ENCODE measurements at places on chromosomes 2 and 18. TPM values are rescaled to one million over a fixed set of nuclear protein-coding genes. Genes with fewer than 3 reads are reported as not detected.

- H3K36me3 ChIP-seq: no peaks in the 10 kb centered on the region
- H3K4me1 ChIP-seq: no peaks in the 10 kb centered on the region
- H3K27ac ChIP-seq: peak overlapping the region; percentile 88
- no peaks in the 10 kb centered on the region for H3K27me3 ChIP-seq
- DNase-seq: no peak
These were observed 230.7 kb downstream of the ZNF516 start for GRCh38 chr18:76264198-76264875.

DNA sequence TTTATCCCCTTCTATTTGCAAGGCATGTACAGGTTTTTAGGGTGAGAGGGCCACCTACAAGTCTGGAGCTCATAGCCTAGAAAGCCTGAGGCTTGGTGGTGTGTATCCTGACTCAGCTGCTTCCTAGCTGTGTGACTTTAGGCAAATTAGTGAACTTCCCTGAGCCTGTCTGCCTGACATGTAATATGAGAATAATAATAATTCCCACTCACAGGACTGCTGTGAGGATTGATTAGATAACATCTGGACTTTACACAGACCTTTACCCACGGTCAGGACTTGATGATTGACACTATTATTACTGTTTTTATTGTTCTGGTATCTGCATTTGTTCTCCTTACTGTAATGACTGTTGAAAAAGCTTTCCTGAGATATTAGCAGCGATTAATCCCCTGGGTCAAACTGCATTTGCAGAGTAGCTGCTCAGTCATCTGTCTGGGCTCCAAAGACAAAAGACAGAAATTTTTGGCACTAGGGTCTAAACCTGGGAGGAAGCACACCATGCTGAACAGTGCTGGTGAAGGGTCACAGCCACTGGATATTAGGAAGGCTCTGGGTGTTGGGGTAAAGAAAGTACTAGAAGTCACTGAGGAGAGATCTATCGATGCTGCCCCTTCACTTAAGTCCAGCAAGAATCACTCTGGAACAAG is 276.5 kb upstream of the FN1 start:
- no peaks in the 10 kb centered on the region for H3K27me3 ChIP-seq
- peaks cover 39% of the 10 kb centered on the region for H3K4me1 ChIP-seq
- no peak for DNase-seq

DNA sequence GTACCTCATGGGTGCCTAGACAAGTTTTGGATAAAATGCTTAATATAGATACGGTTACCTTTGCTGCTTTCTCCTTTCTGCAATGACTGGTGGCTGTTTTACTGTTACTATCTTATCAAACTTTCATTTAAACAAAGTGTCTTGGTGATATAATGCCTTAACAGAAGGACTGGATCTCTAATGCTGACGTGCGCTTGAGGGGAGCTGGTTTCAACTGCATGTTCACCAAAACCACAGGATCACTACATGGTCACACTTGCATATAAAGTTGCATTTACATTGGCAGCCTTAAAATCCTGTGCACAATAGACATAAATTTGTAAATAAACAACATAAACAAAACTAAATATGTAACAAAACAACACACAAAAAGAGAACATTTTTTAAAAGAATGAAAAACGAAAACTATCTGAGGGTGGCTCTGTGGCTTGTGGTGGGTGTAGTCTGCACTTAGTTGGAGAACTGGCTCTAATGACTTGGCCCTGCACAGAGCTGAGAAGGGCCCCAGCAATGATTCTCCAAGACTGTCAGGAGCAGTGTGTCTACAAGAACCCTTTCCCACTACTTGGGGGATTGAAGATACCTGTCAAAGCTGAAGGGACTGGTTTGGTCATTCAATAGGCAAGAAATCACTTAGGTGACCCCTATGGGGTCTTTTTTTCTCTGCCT is 135.5 kb downstream of the UXS1 start:
- no peak overlapping the region for H3K27ac ChIP-seq
- H3K4me1 ChIP-seq: peaks cover 13% of the 10 kb centered on the region
- H3K36me3 ChIP-seq: no peaks in the 10 kb centered on the region
- H3K4me3 ChIP-seq: no peak overlapping the region

DNA sequence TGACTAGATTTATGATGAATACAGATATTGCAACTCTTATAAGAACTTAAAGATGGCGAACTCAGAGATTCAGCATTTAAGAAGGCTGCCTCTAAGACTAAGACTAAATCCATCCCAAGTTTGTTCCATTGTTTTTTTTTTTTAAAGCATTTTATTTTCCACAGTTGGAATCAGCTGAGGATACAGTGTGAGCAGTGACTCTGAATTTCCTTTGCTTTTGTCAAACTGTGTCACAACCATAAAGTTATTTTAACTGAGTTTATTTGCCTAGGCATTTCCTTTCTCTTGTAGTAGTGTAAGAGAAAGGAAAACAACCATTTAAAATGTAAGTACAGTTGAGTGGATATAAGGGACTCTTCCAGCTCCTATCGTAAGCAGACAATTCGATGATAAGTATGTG is 63.9 kb downstream of the ZEB2 start:
- H3K36me3 ChIP-seq: no peaks in the 10 kb centered on the region
- no peaks in the 10 kb centered on the region for H3K27me3 ChIP-seq
- no peak for DNase-seq
- H3K27ac ChIP-seq: peak overlapping the region; percentile 15
- H3K4me1 ChIP-seq: peaks cover 40% of the 10 kb centered on the region

The ALPI gene
- not detected for total RNA-seq

DNA sequence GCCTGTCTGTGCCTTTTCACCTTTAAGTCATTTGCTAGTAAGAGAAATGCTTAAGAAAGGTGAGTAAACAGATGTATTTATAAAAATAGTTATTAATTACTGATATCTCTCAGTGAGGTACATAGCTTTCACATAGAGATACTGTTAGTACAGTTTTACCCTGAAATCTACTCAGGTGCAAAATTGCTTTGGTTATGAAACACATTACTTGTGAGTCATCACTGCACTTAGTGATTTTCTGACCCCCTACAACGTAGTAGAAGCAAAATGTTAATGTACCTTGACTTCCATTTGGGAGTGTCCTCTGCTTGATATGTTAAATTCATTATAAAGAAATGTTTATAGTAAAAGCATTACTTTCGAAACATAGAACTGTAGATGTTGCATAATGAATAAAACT is 6.5 kb downstream of the GLS start:
- H3K4me3 ChIP-seq: peak overlapping the region; percentile 84
- no peaks in the 10 kb centered on the region for H3K36me3 ChIP-seq

DNA sequence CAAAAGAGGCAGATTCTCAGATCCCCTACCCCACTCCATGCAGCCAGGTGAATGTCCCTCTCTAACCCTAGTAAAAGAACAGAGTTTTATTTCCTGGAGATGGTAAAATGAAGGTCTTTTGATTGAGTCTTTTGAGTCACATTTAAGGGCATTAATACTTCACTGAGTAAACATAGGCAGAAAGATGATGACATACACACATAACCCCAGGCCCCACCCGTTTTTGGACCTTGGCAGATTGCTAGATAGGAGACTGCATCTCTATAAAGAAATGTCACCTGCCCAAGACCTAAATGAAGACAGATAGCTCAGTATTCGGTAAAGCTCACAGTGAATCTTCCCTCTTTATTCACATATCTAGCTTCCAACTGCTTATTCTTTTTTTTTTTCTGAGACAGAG is 28.3 kb upstream of the PEX13 start:
- H3K4me1 ChIP-seq: no peaks in the 10 kb centered on the region
- DNase-seq: no peak
- H3K27ac ChIP-seq: no peak overlapping the region
- no peaks in the 10 kb centered on the region for H3K36me3 ChIP-seq

DNA sequence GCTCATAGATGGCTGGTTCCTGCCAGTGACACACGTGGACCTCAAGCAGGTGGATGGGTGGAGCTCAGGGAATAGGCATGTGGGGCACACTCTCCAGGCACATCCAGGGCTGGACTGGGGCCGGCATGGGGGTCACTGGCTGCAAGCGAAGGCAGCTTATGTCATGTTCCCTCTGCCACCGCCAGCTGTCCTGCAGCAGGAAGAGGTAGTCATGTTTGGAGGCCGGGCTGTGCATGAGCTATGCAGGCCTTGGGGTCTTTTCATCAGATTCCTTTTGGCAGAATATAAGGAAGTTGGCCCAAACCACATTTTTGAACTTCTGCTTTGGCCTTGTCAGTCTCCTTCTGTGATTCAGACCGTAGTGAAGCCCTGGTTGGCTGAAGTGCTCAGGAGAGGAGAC is 61.5 kb downstream of the AGAP1 start:
- H3K4me1 ChIP-seq: no peaks in the 10 kb centered on the region
- no peak for DNase-seq
- no peak overlapping the region for H3K4me3 ChIP-seq
- no peak overlapping the region for H3K27ac ChIP-seq
- no peaks in the 10 kb centered on the region for H3K27me3 ChIP-seq

The CDK15 gene
- total RNA-seq: 1.5 TPM

- no peaks in the 10 kb centered on the region for H3K4me1 ChIP-seq
- DNase-seq: no peak
- H3K36me3 ChIP-seq: no peaks in the 10 kb centered on the region
- H3K4me3 ChIP-seq: no peak overlapping the region
- H3K27me3 ChIP-seq: no peaks in the 10 kb centered on the region
These were observed 77.9 kb downstream of the TSN start for GRCh38 chr2:121833358-121833723.

DNA sequence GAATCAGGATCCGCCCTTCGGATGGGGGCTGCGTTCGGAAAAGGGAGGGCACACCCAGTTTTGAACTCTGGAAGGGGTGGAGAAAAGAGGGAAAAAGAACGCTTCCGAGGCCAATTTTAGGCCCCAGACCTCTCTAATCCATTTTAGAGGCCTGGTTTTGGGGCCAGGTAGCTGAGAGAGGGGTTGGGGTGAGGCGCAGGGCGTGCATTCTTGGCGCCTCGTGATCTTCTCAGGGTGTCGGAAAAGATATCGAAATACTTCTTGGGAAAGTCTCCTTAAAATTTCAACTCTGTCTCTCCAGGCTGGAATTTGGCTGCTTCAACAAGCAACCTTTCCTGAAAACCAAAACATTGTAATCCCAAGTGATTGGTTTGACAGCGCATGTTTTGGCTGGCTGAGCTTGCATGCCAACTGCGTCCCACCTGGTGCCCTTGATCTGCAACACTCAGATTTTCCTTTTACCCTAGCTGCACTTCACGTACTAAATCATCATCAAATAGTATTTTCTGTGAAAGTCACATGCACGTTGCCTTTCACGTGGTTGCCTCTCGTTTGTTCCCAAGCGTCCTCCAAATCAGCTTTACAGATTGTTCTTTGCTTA is 864 bp upstream of the XPO1 start:
- no peaks in the 10 kb centered on the region for H3K36me3 ChIP-seq
- DNase-seq: no peak
- H3K27ac ChIP-seq: peak overlapping the region; percentile 91
- peaks cover 25% of the 10 kb centered on the region for H3K4me1 ChIP-seq

The IL37 gene
- total RNA-seq: not detected

DNA sequence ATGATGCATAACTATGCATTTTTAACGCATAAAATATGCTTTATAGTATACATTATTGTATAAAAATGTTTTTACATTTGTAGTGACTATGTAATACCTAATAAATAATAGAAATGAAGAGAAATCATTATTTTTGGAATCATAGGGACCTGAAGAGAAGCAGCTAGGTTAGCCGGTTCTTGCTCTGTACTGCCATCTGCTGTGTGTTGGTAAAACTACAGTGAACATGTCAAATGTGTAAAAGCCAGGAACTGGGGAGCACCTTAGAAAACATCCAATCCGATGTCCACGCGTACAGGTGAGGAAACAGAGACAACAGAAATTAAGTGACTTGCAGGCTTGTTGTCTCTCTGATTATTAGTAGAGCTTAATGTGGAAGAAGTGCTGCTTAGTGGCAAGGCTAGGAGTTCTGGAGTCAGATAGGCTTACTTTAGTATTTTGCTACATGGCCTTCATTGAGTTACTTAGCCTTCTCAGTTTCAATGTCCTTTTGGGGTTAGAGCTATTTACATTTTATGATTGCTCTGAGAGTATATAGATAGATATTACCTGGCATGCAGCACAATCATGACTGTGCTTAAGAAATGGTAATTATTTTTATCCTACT is 386.5 kb downstream of the DLGAP1 start:
- no peak overlapping the region for H3K4me3 ChIP-seq
- no peaks in the 10 kb centered on the region for H3K27me3 ChIP-seq
- DNase-seq: no peak
- H3K27ac ChIP-seq: no peak overlapping the region
- no peaks in the 10 kb centered on the region for H3K36me3 ChIP-seq

GRCh38 chr2:105141099-105141614 is 100.4 kb upstream of the GPR45 start:
- H3K4me1 ChIP-seq: peaks cover 16% of the 10 kb centered on the region
- no peak overlapping the region for H3K4me3 ChIP-seq
- no peaks in the 10 kb centered on the region for H3K27me3 ChIP-seq
- H3K27ac ChIP-seq: no peak overlapping the region

- peaks cover 60% of the 10 kb centered on the region for H3K4me1 ChIP-seq
- no peak for DNase-seq
- no peak overlapping the region for H3K27ac ChIP-seq
These were observed 14.8 kb downstream of the ERBB4 start for GRCh38 chr2:212523756-212524155.

- no peaks in the 10 kb centered on the region for H3K27me3 ChIP-seq
- no peak for DNase-seq
- no peak overlapping the region for H3K4me3 ChIP-seq
These were observed 5.7 kb downstream of the MCFD2 start for GRCh38 chr2:46909771-46910419.

Data from thoracic aorta (tissue), 2 donors.